Cortex of kidney (tissue), 1 donor: ENCODE measurements at places on chromosomes 16 and 17.

- DNase-seq = no peak
Measured at GRCh38 chr16:65083164-65083857, 38.6 kb downstream of the CDH11 start.

DNA sequence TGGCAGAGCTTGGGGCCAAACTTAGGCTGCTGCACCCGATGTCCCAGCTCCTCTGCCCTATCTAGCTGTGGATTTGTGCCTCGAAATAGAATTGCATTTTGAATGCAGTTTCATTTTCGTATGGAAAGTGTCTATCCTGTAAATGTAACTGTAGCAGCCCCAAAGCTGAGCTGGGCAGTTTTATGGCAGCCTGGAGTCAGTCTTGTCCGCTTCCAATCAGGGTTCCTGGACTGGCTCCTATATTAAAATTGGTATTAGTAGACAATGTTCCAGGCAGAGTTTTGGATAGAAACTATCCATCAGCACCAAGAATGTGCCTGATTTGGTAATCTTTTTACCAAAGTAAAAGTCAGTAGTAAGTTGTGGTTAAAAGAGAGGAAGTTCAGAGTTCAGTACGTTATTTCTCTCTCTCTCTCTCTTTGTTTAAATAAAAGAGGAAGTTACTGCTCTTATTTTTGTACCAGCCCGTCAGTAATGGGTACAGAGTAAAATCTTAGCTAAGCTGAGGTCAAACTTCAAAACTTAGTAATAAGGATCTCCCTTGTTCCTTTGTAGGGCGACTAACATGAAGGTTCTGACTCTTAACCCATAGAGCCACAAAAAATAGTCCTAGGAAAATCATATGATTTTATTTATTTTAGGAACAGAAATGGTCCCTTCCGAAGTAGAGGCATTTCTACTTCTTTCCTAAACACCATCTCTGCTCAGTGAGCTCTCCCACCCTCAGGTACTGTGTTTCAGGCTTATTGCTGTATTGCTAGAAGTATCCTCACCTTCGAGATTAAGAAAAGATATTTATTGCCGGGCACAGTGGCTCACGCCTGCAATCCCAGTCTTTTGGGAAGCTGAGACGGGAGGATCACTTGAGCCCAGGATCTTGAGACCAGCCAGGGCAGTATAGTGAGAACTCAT is 28.0 kb downstream of the PRKCB start:
- DNase-seq = no peak

DNA sequence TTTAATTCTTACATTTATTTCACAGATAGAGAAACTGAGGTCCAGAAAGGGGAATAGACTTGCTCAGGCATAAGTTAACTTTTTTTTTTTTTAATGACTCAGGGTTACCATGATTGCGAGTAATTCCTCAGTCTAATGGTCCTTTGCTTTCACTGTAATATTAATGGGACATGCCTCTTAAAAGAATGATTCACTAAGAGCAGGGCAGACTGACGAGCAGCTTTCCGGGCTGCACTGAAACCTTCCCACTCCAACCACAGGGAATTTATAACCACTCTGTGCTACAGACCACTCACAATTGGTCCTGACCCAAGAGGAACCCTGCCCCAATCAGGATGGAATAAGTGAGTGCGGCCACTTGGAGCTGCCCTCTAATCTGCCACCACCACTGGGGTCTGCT is 5.7 kb downstream of the HOXB2 start:
- no peak for DNase-seq

DNA sequence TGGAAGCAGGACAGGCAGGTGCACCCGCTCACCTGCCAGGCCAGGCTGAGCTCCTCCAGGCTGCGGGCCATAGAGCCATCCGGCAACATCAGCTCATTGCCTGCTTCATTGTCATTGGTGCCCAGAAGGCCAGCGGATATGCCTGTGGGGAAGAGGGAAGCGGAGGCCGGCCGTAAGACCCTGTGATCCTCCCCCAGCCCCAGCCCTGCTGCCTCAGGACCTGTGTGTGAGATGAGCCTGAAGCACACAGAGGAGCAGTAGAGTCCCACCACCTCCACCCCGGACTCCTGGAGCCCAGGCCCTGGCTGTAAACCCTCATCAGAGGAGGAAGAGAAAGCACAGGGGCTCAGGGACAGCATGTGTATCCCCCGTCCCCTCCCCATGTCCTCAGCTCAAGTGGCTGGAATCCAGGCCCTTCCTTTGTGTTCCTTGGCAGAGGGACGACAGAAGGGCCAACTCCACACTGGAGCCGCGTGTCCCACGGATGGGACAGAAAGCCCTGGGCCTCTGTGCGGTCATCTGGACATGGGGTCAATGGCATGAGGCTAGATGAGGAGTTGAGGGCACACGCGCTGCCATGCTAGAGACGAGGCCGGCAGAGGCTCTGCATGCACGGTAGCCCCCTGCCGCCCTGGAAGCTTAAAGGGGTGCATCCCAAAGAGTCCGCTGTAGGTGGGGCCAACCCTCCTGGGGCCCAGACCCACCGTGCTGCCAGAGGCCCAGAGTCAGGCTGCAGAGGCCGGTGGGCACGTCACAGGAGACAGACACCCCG is 39.1 kb downstream of the RMI2 start:
- no peak for DNase-seq

GRCh38 chr17:357644-358043 is 5.0 kb upstream of the RPH3AL start:
- DNase-seq = no peak

GRCh38 chr16:5874899-5875298 is 777.3 kb upstream of the EEF2KMT start:
- no peak for DNase-seq

GRCh38 chr16:22001591-22001990 is 675 bp upstream of the PDZD9 start:
- DNase-seq = no peak

DNA sequence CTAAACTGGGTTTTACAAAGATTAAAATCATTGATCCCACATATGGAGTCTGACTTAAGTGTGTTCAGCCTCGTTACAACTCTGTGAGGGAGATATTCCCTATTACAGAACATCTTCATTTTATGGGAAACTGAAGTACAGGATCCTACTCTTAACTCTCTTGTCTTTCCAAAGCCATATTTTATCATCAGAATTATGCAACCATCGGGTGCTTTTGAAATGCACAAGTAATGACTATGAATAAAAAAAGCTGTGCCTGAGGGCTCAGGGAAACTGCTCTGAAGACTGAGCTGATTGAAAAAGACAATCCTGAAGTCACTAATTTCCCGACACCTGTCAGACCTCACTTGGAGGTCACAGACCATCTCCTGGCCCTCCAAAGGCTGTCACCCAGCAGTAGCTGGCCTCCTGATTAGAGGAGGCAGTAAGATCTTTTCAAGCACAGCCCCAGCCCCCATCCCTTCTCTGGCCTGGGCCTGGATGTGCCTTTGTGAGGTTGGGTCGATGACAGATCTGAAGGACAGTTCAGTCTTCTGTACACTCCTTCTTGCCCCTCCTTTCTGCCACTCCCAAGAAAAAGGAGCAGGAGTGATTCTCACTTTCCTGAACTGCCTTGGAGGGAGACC is 5.6 kb downstream of the AKAP1 start:
- DNase-seq = no peak

GRCh38 chr16:73210686-73211085 is 162.8 kb upstream of the ZFHX3 start:
- no peak for DNase-seq

DNA sequence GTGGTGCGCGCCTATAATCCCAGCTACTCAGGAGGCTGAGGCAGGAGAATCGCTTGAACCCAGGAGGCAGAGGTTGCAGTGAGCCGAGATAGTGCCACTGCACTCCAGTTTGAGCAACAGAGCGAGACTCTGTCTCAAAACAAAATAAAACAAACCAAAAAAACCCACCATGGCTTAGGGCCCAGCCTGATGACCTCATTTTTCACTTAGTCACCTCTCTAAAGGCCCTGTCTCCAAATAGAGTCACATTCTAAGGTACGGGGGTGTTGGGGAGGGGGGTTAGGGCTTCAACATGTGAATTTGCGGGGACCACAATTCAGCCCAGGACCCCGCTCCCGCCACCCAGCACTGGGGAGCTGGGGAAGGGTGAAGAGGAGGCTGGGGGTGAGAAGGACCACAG is 1.4 kb upstream of the STH start:
- no peak for DNase-seq

DNA sequence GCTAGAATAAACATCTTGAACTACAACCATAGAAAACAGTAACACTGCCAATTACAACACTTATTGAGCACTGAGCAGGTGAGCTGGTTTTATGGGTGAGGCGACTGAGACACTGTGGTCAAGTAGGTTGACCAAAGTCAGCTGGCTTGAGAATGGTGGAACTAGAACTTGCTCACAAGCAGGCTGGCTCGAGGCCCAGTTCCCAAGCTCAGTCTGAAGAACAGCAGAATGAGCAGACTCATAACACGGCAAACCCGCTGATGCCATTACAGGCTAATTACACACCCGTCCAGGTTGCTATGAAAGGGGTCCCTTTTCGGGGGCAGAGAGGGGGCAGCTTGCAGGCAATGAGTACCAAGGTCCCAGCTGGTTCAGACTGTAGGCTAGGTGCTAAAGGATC is 6.5 kb downstream of the ZZEF1 start:
- no peak for DNase-seq

DNA sequence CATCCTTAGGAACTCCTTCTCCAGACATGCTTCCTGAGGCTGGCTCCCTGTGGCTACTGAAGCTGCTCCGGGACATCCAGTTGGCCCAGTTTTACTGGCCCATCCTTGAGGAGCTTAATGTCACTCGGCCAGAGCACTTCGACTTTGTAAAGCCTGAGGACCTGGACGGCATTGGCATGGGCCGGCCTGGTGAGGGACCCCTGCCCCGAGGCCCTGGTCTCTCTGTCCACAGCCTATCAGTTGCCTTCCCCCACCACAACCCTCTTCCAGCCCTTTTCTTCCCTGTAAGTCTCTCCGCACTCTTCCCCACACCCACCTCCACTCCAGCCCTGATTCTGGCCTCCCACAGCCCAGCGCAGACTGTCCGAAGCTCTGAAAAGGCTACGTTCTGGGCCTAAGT is 2.0 kb downstream of the TNK1 start:
- DNase-seq = no peak
